ENCODE measurements at places on chromosomes 5 and 9. TPM values are rescaled to one million over a fixed set of nuclear protein-coding genes. Genes with fewer than 3 reads are reported as not detected.

- DNase-seq = no peak
Observed at GRCh38 chr5:12095808-12096281, 191.6 kb upstream of the CTNND2 start.

GRCh38 chr5:55856516-55857246 lies 5.5 kb downstream of the IL31RA start:
- DNase-seq = no peak

GRCh38 chr9:125690679-125691078 lies 16.3 kb downstream of the MAPKAP1 start:
- DNase-seq = no peak

PHYHD1 gene
- 11.6 TPM for polyA plus RNA-seq

All from AG04450 (cell line).